ENCODE measurements at places on chromosomes 7 and 10.

GRCh38 chr10:102280397-102281101, 35.2 kb downstream of the GBF1 start:
- peak; percentile 28 for DNase-seq

DNA sequence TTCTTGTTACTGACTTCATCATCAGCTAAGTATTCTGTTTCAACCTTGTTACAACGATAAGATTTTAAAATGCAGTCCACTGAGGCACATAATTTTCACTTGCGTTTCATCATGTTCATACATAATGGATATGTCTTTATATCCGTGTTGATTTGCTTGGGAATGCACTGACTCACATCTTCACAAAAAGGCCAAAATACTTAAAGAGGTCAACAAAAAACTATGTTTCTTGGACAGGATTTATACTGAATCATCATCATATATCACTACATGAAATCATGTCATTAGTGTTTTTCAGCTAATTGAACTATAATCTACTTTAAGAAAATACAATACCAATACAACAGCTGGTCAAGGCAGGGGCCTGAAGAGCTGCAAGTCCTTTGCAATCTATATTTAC, 324.5 kb upstream of the KLF6 start:
- no peak for DNase-seq

GRCh38 chr10:117638200-117638599, 95.7 kb downstream of the EMX2 start:
- DNase-seq = no peak

GRCh38 chr7:91357901-91358300, 93.7 kb downstream of the FZD1 start:
- peak; percentile 69 for DNase-seq

DNA sequence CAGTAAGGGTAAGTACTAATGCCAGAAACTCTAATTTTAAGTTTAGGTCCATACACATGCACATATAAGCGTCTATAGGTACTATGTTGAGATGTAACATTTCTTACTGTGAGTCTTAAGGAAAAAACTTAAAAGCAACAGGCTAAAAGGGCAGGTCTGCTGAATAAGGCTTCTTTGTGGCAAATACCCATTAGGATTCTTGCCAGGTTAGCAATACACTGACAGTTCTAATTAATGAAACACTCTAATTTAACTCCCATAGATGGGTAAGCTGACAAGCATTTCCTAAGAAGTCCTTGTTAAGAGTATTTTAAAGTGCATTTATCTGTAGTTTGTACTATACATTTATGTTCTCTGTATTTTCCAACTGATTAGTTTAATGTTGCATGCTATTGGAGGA, 14.0 kb downstream of the SCRN1 start:
- DNase-seq = no peak

Measured in adipocyte (in vitro differentiated cells).